NCI-H1105 treated with DMSO at 0.1 percent for 48 hours (cell line): ENCODE measurements at places on chromosomes 1 and 21.
A peak's percentile ranks its signal among the peaks of the same experiment; 100 is the strongest.

- no peak for DNase-seq
These were observed 165.5 kb upstream of the NFIA start for GRCh38 chr1:60916906-60917305.

- no peak for DNase-seq
These were observed 44.9 kb upstream of the USP24 start for GRCh38 chr1:55259911-55260609.

DNA sequence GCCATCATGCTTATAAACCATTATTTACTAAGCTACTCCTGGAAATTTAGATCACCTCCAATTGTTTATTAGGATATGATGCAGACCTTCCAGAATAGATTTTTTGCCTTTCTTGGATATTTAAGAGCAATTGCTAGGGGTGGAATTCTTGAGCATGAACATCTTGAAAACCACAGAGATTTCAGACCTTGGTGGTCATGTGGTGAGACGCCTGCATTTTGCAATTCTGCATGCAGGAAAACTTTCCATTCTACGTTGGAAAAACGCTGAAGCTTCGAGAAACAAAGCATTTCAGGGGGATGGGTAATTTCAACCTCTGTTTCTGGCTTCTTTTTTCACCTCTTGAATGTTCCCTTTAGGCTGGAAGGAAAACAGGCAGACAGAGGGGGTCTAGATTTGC is 596.3 kb downstream of the KIF26B start:
- no peak for DNase-seq

DNA sequence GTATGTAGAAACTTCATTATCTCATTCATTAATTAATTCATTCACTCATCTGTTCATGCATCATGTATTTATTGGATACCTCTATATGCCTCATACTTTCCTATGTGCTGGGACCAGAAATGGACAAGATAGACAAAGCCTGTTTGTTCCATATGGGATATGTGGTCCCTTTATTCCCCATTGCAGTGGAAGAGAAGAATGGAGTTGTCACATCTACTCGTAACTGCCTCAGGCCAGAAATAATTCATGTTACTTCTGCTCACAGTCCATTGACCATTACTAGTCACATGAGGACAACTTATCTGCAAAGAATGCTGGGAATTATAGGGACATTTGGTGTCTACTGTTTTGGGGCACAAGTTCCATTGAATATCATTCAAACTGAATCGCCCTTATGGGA is 327.8 kb downstream of the MATN1 start:
- DNase-seq = no peak

- DNase-seq = peak; percentile 60
These were observed at the start of gene TARBP1 for GRCh38 chr1:234478481-234479309. Gene TARBP1, minus strand, starts transcription at chr1:234479179. Its CDS starts 76 bp downstream, at chr1:234479103.

DNA sequence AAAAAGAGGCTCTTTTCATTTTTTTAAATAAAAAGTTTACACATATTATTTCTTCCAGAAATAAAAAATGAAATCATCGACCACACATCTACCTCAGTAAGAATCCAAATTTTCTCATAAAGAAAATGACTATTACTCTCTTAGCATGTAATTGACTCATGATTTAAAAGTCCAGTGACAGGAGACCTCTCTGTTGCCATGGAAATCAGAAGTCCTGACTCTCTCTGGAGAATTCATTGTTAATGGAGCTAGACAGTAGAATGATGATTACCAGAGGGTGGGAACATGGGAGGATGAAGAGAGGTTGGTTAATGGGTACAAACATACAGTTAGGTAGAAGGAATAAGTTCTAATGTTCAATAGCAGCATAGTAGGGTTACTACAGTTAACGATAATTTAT is 5.0 kb upstream of the CLCA4 start:
- DNase-seq = no peak

DNA sequence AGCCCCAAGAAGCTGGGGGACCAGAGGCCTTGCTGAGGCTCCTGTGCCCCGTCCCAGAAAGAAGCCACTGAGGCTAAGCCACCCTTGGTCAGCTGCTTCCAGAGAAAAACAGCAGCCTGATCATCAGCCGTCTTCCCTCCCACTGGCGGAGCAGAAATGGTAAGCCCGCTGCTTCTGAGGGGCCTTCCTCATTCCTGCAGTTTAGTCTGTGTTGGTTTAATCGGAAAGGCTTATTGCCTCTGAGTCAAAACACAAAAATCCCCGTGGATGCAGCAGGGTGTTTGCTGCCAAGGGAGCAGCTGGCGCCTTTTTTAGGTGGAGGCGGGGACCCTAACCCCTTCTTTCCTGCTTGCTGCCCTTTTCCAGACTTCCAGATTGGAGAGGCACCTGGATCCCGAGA is 33.9 kb downstream of the SPSB1 start:
- DNase-seq = no peak

- DNase-seq = peak; percentile 22
These were observed 1.4 kb downstream of the DUSP10 start for GRCh38 chr1:221740369-221740992.

- no peak for DNase-seq
These were observed 27.1 kb upstream of the DAB1 start for GRCh38 chr1:57450981-57451380.

- no peak for DNase-seq
These were observed 35.7 kb upstream of the DUSP10 start for GRCh38 chr1:221777431-221778072.

DNA sequence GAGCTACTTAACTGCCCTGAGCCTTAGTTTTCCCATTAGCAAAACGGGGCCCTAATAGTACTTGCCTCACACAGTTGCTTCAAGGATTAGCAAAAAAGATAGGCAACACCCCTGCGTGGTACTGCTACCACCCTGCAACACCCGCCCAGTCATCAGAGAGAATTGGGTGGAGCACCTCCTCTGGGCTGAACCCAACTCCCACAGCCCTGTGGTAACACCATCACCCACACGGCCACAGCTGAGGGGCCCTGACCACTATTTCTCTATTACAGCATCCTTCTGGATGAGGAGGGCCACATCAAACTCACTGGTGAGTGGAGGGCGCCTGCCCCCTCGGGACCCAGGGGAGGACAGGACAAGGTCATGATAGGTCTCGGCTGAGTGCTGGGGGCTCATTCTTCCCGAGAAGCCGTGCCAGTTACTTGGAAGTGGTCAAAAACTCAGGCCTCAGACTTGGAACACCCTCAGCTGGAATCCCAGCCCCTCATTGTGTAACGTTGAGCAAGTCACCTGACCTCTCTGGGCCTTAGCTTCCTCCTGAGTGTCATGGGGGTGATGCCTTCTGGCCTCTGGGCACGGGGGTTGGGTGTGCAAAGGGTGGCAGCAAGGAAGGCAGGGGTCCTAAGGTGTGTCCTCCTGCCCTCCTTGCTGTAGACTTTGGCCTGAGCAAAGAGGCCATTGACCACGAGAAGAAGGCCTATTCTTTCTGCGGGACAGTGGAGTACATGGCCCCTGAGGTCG is 24.6 kb downstream of the RPS6KA1 start:
- DNase-seq = no peak

GRCh38 chr1:3924825-3925220 is 24.8 kb upstream of the C1orf174 start:
- DNase-seq = no peak

DNA sequence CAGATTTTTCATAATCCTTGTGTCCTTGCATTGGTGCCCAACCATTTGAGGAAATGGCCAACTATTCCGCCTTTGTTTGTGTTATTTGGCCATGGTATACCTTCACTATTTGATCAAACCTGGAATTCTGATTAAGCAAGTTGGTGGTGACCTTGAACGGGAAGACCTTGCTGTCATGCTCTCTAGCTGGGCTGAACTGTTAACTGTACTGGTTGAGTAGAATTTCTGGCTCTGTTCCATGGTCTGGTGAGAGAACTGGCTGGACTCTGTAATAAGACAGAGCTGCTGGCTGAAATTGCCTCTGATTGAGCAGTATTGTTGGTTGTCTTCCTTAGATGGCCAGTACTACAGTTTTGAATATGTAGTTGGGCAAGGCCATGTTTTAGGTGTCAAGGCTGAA is 3.0 kb upstream of the LCE3C start:
- DNase-seq = no peak

DNA sequence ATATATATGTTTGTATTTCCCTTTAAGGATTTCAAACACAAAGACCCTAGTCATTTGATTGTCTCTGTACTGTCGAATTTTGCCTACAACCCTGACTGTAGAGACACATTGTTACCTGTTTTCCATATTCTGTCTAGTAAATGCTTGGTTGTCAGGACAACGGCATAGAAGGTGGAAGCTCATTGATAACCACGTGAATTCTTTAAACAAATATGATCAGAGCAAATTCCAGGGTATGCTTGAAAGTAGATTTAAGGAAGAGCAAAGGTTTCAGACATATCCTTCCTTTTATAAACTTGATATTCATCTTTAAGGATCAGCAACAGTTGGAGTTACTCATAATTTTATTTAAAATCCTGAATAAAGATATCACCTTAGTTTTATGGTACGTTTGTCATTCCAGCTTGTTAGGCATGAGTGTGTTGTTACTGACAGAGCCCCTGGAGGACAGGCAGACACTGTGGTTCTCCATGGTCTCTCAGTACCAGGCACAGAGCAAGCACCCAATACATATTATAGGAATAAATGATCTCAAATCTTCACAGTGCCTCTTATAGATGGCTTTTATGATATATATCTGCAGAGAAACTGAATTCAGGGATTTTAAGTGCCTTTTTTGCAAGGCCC is 203.2 kb downstream of the FGGY start:
- no peak for DNase-seq

DNA sequence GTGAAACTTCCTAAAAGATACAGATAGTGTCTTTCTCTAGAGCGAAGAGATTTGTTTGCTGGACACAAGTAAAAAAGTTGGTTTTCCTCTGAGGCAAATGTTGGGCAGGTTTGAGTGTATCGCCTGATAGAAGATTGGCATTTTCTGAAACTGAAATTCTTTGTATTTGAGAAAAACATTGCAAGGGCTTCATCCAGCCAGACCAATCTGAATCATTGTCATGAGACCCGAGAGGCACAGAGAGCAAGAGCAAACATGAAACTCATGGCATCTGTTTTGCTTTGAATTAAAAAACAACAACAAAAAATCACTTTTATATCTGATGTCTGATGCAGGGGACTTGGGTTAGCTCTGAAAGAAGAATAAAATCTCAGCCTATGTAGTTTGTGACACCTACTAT is 379.3 kb upstream of the NCAM2 start:
- DNase-seq = no peak

DNA sequence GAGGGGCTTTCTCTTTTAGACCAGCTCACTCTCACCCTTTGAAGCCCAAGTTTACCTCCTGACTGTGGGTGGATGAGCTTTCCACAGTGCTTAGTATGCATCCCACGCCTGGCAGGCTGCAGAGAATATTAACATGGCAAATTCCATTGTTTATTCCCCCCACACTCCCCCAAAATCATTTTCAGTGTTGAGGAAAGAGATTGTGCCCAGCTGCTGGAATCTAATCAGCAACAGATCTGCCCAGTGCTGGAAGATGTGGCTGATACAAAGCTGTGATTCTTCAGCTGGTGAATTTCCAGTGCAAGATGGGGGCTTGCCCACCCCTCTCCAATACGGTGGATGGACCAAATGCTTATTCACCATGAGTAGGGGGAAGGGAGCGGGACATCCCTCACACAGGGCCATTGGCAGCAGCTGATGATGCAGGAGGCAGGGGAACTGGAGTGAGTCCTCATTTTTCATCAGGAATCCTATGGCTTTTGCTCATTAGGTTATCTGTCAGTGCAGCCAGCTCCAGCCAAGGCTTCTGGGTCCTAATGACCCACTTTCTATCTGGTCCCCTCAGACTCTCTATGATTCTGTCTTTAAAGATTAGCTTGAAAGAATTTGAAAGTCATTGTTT is 39.7 kb upstream of the KCNA3 start:
- DNase-seq = no peak

GRCh38 chr1:44631333-44631646 is 43.0 kb downstream of the TMEM53 start:
- DNase-seq = peak; percentile 31

GRCh38 chr1:10667861-10668761 is 128.3 kb downstream of the CASZ1 start:
- peak; percentile 65 for DNase-seq

GRCh38 chr1:78869136-78869535 is 137.4 kb downstream of the ADGRL4 start:
- DNase-seq = no peak

GRCh38 chr21:41247561-41248545 is 68.7 kb upstream of the FAM3B start:
- DNase-seq = no peak

DNA sequence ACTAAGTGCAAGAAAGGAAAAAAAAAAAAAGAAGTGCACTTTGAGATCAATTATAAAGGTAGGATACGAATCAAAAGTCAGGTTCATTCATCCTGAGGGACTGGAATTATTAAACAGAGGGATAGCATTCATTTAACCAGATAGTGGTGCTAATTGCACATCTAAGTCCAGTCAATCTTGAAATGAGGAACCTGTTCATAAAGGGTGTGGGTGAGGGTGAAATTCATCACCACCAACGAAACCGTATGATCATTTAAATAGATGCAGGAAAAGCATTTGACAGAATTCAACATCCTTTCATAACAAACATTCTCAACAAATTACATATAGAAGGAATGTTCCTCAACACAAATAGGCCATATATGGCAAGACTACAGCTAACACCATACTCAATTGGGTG is 5.6 kb downstream of the CTSS start:
- no peak for DNase-seq

DNA sequence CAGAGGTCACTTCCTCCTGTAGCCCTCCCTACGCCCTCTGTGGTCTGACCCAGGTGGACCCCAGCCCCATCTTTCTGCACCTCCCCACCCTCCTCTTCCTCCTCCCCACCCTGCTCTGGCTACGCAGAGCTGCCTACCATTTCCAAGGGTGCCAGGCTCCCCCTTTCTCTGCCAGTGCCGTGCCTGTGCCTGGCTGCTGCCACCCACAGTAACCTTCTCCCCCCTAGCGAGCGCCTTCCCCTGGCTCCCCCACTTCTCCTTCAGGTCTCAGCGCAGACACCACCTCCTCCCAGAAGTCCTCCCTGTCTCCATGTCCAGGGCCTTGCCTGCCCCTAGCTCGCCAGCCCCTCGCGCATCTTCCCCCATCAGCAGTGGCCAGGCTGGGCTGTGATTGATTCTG is 471.5 kb downstream of the PTPRU start:
- no peak for DNase-seq

GRCh38 chr1:29047142-29047541 is 76.6 kb downstream of the TMEM200B start:
- no peak for DNase-seq

- DNase-seq = no peak
These were observed 8.4 kb downstream of the SAMD11 start for GRCh38 chr1:932173-932510.

DNA sequence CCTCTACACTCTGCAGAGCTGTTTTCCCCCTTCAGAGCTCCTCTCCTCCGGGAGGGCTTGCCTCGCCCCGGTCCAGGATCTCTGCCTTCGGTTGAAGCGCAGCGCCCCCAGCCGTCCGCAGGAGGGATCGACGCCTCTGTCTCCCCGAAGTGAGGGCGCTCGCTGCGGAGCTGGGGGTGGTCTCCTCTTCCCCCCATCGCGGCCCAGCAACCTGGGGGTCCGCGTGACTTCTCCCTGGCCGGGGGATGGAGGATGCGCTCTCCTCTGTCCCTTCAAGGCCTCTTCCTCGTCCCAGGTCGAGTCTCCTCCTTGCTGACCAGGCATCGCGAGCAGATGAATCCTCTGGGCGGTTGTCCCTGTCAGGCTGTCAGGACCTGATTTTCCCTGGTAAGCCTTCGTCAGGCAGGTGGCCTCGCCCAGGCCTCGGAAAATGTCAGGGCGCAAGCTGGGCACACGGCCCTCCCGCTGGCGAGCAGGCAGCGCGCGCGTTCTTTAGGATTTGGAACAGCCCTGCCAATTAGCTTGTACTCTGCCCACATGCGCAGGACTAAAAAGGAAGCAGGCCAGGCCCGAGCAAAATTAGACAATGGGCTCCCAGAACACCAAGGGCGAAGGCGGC is 90.5 kb downstream of the EDEM3 start:
- DNase-seq = no peak
